ENCODE measurements at places on chromosomes 1 and 21.

DNA sequence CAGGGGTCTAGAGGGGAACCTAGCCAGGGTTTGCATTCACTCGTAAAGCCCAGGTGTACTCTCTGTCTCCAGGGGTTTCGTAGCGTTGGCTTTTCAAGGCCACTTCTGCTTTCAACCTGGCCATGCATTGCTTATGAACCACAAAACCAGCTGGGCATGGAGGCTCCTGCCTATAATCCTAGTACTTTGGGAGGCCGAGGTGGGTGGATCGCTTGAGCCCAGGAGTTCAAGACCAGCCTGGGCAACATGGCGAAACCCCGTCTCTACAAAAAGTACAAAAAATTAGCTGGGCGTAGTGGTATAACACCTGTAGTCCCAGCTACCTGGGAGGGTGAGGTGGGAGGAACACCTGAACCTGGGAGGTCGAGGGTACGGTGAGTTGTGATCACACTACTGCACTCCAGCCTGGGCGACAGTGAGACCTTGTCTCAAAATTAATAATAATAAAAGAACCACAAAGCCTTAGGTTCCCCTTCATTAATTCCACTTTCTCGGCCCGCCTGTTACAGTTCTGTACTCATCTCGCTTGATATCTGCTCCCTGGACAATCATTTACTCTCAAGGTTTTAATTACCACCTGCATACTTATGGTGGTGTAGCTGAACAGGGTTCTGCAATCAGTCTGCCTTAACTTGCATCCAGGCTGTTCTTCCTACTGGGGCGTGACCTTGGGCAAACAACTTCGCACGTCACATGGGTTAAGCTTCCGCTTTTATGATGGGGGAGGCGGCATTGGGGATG, 6.1 kb downstream of the SLC16A4 start:
- no peak for DNase-seq

DNA sequence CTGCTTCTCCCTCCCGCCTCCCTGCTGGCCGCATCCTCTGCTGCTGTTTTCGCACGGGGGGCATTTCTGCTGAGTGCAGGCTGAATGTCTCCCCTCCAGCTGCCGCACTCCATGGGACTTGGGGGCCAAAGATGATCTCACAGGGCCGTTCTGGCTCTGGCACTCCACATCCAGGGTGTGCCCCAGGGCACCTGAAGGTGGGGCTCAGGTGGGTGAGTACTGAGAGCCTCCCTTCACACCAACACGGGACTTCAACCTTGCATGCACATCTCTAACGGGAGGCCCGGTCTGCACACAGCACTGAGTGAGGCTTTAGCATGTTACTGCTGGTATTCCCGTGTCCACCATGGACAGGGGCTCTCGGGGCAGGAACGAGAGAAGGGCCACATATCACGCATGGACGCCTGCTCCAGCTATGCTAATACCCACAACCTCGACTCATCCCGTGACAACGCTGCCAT, 88.9 kb downstream of the DMRTB1 start:
- no peak for DNase-seq

GRCh38 chr1:171636141-171636540, 14.1 kb downstream of the MYOCOS start:
- no peak for DNase-seq

GRCh38 chr1:45116340-45116739, 90.1 kb downstream of the ZSWIM5 start:
- DNase-seq: no peak

DNA sequence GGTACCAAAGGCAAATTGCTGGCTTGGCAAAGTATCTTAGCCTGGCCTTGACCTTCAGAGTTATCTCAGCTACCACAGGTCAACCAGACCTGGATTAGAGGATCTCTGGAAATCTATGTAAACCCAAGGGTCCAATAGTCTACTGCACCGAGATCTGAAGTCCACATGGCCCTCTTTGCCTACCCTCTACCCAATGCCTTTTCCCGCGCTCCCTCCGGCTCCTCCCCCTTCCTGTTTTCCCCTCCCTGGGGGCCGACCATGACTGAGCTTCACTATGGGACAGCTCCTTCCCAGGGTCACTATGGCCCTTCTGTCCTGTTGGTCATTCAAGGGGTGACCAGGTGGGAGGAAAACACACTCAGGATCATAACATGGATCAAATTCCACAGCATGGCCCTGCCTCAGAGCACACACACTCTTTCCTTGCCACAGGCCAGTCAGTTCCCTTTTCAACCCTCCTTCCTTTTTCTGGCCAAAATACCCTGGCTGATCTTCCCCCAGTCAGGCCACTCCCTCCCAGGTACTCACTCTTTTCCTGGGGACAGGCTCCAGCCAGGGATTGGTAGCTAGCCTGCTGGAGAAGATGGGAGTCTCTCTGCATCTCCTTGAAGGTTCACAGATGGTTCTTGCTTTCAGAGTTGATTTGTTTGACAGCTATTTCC, 19.1 kb upstream of the TMEM183A start:
- DNase-seq: no peak

GRCh38 chr1:3630161-3630611, 5.4 kb downstream of the TPRG1L start:
- DNase-seq: no peak

GRCh38 chr1:175826705-175827104, 83.3 kb upstream of the TNR start:
- DNase-seq: no peak

- DNase-seq: no peak
Observed at GRCh38 chr1:160665330-160666078, 18.7 kb upstream of the SLAMF1 start.

DNA sequence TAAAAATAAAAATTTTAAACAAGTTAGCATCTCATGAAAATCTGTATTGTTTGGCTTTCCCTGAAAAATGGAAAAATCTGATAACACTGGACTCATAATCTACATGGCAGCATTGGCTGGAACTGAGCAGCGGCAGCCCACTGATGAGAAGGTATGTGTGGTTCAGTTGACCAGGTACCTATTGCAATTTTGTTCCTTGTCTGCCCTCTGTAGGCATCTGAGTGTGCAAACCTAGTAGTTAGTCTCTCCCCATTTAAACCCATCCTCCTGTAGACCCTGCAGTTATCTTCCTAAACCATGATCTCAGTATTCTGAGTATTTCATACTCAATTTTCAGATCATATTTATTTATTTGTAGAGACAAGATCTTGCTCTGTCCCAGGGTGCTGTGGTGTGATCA, 59.4 kb upstream of the SERBP1 start:
- no peak for DNase-seq

GRCh38 chr21:45056917-45057560, 17.3 kb upstream of the ADARB1 start:
- no peak for DNase-seq

DNA sequence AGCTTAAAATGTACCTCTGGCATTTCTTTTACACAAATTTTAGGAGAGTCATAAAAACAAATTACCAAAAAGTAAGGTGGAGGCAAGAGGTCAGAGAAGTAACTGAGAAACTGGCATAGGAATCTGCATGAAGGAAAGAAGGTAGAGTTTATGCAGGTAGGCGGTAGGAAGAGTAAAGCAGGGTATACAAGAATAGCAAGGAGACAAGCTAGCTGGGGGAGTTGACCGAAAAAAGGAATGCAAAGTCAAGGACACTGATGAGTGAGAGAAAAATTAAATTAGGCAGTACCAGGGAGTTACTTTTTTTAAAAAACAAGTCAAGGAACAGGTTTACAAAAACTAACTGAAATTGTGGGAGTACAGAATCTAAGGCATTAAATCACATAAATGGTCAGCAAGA, 56.0 kb downstream of the FOXJ3 start:
- DNase-seq: no peak

DNA sequence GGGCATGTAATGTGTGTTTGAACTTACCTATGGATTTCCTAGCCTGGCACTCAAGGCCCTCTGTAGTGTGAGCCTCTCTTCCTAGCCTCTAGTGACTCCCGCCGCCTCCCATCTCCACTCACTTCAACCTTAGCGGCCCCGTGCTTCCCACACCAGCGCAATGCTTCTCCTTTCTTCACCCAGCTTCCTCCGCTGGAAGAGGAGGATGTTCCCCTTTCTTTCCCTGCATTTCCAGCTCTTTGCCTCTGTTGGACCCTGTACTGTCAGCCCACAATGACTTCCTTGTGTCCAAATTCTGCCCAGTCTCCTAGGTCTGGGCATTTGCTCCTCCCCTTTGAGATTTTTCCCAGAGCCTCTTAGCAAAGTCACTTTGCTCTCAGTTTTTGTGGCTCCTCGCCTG, 138.1 kb upstream of the IRF2BP2 start:
- no peak for DNase-seq

DNA sequence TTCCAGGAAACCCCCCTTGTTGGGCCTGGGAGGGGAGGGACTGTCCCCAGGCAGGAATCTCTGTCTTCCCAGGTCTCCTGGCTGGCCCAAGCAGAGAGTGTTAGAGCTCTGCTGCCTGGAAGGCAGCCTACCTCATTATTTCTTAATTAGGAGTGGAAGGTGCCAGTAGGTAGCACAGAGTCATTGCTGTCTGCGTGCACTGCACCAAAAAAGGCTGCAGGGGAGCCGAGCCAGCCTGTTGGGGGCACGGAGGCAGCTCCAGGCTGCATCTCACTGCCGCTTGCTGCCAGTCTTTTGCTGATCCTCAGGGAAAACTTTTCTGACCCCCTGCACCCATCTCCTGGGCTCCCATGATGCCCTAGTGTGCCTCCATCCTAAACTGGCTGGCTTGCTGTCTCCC, 58.1 kb downstream of the LRRN2 start:
- no peak for DNase-seq

DNA sequence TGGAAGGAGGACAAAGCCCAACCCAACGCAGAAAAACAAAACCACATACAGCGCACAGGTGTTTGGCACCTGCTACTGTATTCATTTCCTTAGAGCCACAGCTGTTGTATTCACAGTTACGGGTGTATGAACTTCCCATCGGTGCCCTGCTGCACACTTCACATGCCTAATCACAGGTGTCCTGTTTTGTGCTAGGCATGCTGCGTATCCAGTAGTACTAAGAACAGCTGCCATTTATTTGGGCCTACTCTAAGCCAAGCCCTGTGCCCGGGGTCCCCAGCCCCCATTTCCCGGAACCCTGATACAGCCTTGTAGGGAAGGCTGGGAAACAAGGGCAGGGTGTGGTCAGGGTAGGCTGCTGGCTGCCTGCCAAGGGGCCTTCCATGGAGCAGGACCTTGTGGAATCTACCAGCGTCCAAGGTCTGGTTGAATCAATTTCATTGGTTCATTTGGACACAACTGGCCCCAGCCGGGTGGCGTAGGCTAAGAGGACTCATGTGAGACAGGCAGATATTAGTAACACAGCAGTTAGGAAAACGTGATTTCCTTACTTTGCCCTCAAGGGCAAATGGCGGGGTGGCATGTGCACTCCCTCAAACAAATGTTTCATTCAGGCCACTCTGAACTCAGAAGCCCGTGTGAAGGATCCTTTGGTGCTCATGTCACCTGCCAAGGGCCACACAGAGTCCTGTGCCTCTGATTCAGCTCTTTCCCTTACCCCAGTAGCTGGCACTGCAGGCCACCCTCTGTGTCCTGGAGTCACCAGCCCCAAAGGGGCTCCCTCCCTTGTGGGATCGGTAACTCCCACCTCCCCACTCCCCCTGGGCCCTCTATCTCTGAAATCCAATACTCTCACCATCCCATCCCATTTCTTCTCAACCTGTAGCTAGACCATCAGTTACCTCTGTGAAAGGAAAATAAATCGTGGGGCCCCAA, 986 bp upstream of the RNF186 start:
- no peak for DNase-seq

- peak; percentile 13 for DNase-seq
Observed at GRCh38 chr1:119159111-119159510, 18.7 kb upstream of the WARS2 start.

DNA sequence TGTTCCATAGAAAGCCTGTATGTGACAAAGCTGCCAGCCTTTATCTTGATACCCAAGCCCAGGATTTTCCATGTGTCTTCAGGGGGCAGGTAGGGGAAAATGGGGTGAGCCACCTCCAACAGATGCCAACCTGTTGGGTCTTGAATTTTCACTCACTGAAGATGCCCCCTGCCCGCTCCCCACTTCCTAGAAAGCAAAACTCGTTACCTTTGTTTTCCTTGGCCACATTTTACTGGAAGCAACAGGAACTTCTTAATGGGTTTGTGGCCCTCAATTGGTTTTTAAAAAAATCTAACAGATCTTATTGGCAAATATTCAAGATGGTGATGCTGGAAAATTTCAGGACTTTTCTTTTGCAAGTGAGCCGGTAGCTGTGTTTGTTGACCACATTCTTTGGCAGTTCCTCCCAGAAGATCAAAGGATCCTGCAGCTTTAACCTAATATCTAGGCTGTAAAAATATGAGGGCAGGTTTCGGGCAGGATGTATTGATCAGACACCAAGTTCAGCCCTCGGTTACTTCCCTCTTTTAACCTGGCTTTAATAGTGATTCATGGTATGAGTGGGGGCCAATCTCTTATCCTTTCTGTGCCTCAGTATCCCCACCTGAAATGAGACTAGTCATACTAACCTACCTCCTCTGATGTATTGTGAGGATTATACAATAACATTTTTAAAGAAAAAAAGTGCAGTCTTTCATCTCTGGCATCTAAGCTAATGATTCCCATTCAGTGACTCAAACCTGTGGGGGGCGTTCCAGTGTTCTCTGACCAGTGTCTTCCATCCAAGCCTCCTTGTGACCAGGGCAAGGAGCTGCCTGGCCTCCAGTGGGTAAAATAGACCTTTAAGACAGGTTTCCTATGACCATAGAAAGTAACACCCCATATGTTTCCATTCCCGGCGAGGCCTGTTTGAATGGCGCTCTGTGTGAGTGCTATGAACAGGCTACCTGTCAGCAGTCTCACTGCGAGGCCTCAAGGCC, 21.3 kb upstream of the GNPAT start:
- DNase-seq: no peak

GRCh38 chr21:17050646-17051045, 462.2 kb upstream of the CXADR start:
- DNase-seq: no peak

GRCh38 chr1:114250683-114251572, 97.3 kb upstream of the SYT6 start:
- DNase-seq: no peak

- no peak for DNase-seq
Observed at GRCh38 chr21:20631633-20632032, 366.6 kb upstream of the NCAM2 start.

- no peak for DNase-seq
Observed at GRCh38 chr1:62058956-62059355, 135.7 kb upstream of the L1TD1 start.

DNA sequence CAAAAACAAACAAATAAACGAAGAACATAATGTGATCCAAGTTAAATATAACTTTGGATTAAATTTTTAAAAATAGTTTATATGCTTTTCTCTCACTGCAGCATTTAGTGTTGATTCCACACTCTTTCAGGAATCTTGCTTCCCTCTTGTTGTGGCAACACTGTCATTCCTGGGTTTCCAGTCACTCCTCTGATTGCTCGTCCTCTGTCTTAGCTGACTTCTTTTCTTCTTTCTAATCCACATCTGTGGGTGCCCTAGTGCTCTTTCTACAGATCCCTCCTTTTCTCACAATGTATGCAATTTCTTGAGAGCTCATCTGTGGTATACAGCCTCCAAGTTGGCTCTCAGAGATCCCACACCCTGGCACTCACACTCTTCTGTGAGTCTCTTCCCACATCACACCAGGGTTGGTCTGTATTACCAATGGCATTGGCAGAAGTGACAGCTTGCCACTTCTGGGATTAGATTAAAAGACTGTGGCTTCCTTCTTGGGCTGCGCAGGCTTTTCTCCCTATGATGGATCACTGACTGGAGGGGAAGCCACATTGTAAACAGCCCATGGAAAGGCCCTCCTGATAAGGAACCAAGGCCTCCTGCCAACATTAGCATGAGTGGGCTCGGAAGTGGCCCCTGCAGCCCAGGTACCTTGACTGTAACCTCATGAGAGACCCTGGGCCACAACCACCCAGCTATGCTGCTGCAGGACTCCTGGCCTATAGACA, 11.5 kb upstream of the MYOC start:
- no peak for DNase-seq
